CD4-positive, alpha-beta T cell treated with Interleukin-15 for 1 hour (primary cell): ENCODE measurements at places on chromosomes 16 and 17.
A peak's percentile ranks its signal among the peaks of the same experiment; 100 is the strongest.

GRCh38 chr17:59963738-59964481 is 630 bp downstream of the RNFT1 start:
- peak; percentile 41 for DNase-seq

GRCh38 chr16:3152027-3152276 is 17.1 kb downstream of the ZNF213 start:
- DNase-seq, result peak; percentile 30

DNA sequence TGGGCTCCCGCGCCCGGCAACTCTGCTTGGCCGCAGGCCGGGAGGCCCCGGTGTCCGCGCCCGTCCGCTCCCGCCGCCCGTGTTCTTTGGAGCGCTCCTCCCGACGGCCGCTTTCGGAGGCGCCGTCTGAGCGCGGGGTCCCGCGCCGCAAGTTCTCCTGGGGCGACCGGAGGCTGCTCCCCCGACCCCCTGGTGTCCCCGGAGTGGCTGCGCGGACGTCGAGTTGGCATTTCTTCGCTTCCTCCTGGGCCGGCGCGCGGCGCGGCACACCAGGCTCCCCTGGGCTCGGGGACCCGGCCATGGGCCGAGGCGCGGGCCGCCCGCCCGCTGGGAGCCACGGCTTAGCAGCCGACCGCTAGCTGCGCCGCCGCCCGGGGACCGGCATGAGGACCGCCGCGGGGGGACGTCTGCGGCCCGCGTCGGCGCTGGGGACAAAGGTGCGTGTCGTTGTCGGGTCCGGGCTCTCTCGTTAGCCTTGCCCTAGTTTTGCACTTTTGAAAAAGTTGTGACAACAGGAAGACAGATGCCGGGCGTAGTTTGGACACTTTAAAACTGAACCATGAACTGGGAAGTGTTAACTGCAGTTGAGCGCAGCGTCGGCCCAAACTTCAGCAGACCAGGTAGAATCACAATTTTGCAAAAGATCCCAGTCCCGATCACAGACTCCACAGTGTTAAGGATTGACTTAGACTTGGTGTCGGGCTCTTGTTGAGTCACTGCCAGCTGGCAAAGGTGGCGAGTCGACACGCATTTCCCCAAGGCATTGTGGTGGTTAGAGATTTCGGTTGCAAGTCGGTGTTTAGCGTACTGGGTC is 700 bp downstream of the UBN1 start:
- DNase-seq, result peak; percentile 24

DNA sequence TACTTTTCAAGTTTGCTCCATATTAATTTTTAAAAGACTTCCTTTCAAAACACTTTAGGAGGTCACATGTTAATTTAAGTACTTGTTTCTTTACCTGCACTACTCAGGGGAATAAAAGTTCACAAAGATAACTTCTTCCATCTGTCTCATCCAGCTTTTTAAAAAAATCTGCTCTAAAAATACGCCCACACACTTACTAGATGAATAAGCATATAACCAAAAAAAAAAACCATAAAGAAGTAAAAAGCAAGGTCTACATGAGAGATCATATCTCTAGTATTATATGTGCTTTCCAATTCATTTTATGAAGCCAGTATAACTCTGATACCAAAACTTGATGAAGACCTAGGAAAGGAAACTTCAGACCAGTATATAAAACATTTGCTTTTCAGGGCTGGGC is 17.2 kb downstream of the SKAP1 start:
- no peak for DNase-seq

DNA sequence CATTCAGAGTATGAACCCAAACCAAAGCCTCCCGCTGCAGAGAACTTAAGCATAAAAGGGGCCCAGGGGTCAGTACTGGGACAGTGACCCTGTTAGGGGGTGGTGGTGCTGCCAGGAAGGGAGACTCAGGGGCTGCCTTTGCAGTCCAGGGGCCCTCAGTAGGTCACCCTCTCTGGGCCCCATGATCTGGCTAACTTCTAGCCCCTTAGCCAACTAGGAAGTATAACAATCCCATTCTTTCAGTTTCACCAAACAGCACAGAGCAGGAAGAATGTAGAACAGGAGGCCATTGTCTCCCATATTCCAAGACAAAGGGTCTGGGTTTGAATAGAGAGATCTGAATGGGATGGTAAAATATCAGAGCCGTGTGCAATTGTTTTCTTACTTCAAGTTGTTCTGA is 378.6 kb upstream of the C16orf82 start:
- no peak for DNase-seq

DNA sequence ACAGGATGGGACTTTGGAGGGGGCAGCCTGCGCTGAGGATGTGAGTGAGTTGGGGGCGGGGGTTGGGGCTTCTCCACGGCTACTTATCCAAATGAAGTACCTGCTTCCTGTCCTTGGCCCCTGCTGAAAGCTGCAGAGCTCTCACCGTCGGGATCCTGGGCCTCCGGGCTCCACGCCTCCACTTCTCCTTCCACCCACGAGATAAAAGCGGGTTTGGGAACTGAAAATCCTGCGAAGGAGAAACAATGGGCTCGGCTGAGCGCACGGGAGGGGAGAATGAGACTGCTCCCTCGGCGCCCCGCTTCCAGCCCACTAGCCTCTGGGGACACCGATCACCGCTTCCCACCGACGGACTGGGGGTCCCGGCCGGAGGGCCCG is 486 bp downstream of the ZNF785 start:
- no peak for DNase-seq

DNA sequence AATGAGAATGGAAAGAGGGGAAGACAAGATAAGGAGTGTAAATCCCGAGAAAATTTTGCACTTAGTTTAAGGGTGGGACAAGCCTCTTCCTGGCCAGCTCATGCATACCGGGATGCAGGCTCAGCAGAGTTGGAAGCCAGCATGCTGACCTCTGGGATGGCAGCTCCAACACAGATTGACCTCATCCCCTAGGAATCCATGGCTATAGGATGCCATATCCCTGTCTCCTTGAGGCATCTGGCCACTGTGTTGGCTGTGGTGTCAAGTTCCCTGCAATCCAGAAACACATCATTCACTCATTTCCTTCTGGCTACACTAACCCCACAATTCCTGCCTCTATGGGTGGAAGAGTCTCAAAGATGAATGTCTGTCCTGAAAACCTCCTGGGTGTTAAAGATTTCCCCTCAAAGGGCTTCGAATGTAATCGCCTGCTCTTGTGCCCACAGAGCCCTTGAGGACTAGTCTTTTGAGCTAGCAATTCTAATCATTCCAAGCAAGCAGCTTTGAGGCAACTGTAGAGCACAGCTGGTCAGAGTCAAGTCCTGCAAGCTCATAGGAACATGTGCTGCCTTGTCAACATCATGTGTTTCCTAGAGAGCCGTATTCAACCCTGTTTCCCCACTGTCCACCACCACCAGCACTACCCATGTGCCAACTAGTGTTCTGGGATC is 141.4 kb downstream of the PMP22 start:
- no peak for DNase-seq

GRCh38 chr16:47470810-47471209 is 9.7 kb downstream of the PHKB start:
- no peak for DNase-seq

DNA sequence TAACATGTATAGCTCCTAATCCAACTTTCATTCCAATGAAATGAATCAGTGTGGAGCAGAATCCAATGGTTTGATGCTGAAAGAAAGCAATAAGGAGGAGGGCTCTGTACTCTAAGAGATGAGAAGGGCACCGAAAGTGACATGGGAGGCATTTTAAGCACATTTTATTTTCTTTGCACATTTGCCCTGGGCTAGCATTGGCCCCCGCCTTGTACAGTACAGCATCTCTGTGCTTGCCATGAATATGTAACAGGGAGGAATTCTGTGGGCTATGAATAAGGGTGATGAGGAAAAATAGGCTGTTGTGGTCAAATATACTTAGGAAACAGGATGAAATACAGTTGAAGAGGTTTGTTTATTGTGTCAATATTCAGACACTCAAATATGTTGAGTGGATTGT is 45.2 kb upstream of the SHISA6 start:
- no peak for DNase-seq

DNA sequence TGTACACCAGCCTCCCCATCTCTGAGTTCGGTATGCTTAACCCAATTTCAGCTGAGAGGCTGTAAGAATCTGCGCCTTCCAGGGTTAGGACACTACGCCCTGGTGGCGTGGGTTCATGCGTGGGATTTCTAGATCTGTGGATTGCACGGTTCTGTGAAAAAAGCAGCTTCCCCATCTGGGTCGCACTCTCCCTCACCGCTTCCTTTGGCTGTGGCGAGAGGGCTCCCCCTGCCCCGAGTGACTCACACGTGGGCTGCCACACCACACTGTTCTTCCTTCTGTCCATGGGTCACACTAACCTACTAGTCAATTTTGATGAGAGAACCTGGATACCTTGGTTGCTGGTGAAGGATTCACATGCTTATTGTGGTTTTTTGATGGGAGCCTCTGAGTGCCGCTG is 256.0 kb upstream of the MAF start:
- no peak for DNase-seq

- DNase-seq, result peak; percentile 53
Observed at GRCh38 chr17:81684442-81684911, 666 bp downstream of the HGS start.

DNA sequence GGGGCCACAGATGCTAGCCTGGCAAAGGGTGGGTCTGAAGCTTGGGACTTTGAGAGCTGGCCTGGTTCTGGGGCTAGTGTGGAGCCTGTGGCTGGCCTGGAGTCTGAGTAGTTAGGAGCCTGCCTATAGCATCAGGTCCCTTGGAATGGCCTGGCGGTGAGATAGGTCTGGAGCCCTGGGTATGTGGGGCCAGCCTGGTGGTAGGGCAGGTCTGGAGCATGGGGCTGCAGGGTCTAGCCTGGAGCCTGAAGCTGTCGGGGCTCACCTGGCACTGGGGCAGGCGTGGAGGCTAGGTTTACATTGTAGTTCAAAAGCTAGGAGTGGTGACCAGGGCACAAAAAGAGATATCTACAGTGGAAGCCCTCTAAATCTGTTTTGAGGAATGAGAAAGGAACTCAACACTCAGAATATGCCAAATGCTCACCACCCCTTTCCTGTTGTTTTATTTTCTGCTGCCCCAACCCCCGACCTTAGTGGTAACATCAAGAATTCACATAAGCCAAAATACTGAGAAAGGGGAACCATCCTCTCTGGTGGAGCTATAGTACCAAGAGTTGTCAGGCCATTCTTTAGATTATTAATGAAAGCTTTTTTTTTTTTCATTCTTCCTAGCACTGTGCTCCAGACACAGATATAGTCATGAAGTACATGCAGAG is 100.3 kb downstream of the TANC2 start:
- no peak for DNase-seq

DNA sequence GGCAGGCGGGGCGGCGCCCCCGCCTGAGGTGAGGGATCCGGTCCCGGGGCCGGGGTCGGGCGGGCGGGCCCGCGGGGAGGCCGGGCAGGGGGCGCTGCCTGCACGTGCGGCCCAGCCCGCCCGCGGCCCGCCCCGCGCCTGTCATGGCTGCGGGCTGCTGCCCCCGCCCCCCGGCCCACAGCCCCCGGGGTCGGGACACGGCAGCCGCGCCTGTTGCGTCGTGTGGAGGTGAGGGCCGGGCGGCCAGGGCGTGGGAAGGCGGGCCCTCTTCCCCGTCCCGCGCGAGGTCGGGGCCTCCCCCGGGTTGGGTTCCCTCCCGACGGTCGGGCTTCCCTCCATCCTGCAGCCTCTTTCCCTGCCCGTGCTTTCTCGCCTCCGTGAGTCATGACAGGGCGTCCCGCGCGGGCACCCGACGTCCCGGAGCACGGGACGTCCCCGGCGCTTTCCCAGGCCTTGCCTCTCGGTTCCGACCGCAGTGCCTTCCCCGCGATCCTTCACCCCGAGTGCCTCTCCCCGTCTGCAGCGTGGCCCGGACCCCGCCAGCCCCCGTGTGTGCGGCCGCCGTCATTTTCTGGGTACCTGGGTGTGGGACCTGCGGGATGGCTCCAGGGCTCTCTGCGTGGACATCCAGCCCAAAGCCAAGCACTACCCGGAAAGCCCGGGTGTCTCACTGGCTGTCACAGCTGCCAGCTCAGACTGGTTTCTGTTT is 76.7 kb downstream of the CHD9 start:
- peak; percentile 49 for DNase-seq

- DNase-seq, result no peak
Observed at GRCh38 chr17:42895185-42895555, 5.4 kb upstream of the G6PC1 start.

DNA sequence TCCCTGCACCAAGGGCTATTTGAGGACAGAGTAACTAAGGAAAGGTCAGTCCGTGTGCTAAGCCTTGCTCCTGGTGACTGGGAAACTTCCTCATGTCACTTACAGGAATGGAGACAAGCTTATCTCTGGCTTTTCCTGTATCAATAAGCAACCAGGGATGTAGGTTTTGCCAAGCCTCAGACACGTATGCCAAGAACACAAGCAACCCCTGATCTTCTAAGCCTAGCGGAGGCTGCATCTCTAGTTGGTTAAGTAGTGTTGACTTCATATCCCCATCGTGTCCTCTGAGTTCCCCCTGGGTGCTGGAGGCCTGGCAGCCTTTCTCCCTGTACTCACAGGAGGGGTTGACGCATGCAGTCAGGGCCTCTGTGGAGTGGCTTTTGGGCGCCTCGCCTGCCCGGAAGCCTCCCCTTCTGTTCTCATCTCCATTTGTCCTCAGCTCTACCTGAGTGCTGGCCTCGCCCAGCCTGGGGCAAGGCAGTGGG is 1.4 kb upstream of the C1QTNF1 start:
- DNase-seq, result no peak

DNA sequence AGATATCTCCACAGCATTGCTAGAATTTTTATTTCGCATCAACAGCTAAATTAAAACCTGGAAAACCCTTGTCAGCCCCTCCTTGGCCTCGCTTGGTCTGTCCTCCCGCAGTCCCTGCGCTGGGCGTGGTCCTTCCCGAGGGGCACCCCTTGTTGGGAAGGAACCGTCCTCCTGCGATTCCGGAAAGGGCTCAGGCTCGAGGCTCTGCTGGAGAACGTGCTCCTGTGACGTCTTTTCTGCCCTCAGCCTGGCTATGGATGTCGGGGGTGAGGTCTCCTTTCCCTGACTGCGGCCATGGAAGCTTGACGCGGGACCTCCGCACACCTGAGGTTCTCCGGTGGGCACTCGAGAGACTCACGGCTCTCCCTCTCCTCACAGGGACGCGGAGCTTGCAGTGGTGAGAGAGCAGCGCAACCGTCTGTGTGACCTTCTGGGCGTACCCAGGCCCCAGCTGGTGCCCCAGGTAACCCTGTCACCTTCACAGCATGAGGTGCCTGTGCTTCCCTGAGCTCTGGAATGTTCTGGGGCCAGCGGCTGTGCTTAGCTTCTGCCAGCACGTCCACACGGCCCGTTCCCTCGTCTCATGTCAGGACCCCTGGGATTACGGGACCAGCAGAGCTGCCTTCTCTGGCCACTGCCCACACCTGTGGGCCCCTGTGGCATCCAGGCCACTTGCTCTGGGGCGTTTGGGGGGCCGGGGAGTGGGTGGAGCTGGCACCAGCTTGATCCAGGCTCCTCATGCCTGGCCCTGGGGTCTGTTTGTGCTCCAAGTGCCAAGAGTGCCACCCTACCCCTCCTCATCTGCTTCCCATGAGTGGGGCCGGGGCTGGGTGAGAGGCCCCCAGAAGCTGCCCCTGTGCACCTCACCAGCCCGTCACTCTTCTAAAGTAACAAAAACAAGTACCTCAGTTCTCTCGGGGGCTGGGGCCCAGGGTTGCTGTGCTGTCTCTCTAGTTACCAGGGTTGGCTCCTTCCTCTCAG is 101.5 kb upstream of the ZNF750 start:
- DNase-seq, result peak; percentile 9
